CD4-positive, alpha-beta T cell treated with Interleukin-17A for 1 hour (primary cell): ENCODE measurements at places on chromosomes 2 and 18.

DNA sequence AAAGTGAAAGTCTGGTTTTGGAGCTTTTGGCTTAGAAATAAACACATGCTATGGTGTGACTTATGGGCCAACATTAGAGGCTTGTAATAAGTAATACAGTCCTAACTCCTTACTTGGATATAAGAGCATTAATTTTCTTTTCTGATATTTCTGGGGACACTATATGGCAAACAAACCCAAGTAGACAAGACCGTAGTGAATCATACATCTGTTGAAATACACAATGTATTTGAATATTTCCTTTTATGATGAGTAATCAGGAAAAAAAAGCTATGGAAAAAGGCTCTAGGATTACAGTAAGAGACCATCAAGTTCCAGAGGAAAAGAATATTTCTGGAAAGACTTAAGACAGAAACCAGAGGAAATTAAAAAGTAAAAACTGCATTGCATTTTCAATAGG, 146.0 kb upstream of the CYP26B1 start:
- DNase-seq = no peak

DNA sequence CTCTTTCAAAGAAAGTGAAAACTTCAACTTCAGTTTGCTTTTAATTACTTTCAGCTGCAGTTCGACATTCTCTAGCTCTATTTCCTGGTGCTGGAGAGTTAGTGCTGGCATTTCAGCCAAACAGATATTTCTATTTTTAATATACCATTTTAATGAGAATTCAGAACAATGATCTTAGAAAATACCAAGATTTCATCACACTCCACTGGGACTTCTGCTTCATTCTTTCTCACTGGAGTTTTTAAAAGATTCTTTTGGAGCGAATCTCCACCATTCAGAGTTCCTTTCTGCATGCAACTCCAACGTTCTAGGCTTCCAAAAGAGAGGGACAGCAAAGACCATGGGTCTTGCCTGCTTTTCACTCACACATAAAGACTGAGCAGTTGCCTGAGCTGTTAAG, 94.2 kb downstream of the CABLES1 start:
- DNase-seq = no peak

GRCh38 chr2:97911206-97911921, 84.4 kb downstream of the TMEM131 start:
- no peak for DNase-seq

GRCh38 chr2:232422051-232422450, 15.4 kb downstream of the ALPG start:
- no peak for DNase-seq

DNA sequence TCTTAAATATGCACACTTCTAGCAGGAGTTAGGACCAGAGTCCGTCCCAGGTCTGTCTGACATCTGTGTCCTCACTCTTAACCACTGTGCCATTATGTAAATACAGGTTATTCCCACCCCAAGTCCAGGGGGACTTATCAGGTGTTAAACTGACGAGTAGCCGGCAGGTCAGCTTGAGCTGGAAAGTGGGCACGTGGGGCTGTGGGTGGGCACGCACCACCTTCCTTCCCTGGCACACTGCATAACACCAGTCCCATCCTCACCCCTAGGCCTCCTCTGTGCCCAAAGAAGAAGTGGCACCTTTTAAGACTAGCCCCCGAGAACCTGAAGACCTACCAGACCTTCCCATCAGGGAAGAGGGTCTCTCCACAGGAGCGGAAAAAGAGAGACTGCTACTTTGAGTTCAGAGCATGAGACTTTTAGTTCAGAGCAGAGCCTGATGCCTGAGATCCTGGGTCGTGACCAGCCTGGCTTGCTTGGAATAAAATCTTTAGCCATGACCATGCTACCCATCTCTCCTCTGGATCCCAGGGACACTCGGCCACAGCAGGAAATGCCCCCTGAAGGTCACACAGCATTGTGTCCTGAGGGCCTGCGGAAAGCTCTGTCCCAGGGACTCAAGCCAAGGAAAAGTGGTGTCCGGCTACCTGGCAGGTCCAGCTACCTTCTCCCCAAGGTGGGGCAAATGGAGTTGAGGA, 62.0 kb downstream of the CIB4 start:
- DNase-seq = no peak

DNA sequence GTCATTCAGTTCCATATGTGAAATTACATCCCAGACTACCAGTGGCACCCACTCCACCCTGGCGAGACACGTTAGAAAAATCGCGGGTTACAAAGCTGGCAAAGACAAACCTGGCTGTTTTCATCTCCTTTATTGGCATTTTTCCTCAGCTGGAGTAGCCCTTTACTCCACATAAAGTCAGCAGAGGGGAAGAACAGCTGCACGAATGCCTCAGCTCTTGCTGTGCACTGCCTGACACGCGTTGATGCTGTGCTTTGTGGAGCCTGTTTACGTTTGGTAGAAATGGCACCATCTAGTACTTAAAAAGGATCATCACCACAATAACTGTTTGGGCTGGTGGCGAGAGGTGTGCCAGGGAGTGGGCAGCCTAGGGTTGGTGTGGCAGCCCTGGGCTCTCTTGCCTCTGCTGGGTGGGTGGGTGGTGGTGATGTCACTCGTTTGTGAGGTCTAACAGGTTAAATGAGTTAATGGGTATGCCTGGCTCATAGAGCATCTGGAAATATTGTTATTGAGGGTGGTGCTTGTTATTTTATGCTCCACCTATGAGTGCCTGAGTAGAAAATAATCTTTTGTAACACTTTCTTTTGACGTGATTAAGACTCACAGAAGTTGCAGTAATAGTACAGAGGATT, 16.4 kb downstream of the FARP2 start:
- DNase-seq = no peak

DNA sequence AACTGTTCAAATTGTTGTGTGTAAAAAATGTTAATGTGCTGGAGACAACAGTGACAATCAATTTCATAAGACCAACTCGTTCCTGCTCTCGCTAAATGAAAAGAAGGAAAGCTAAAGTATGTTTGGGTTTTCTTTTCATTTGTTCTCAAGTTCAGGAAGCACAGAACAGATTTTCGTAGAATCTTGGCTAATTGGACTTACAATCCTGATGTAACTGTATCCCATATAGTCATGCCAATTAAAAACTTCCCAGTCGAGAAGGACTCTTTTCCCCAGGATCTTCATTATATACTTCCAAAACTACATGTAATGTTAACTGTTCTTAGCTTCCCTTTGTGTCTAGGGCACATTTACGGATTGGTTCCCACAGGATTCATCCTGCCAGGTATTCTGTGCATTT, 135.4 kb upstream of the ITGB6 start:
- no peak for DNase-seq

GRCh38 chr2:166627893-166628292, 133.8 kb upstream of the SCN7A start:
- no peak for DNase-seq

DNA sequence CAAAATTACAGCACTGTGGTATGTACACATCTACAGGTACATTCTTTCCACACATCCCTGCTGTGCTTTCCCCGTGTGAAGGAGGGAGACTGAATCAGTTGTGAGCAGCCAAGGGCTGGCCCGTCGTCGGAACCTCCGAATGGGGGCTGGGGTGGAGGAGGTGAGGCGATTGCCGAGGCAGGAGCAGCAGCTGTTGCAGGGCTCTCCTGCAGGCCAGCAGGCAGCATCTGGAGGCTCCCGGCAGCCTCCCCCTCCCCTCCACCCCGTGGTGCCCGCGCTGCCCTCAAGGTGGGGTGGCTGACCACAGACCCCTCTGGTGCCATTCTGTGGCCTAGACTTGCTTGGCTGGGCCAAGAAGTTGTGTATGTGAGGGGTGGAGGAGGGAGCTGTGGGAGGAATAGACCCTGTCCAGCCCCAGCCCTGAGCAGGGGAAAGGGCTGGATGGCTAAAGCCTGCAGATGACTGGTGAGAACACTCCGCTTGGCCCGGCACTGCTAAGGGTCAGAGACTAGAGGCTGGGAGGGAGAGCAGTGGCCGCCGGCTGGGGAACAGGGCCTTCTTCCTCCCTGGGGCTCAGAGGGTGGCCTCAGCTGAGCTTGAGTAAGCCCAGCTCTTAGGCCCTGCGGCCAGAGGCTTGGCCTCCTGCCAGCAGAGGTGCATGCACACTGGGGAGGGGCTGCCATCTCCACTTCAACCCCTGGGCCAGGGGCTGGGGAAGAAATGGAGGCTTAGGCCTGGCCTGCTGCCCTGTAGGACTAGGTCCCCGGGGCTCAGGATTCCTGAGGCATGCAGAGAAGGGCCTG, 7.6 kb downstream of the STAMBP start:
- DNase-seq = no peak

GRCh38 chr18:21958707-21959450, 210.5 kb upstream of the GATA6 start:
- DNase-seq = no peak

GRCh38 chr2:18154812-18155211, 276.3 kb downstream of the KCNS3 start:
- no peak for DNase-seq

- no peak for DNase-seq
These were observed 159.8 kb downstream of the DDX1 start for GRCh38 chr2:15751477-15751876.

GRCh38 chr2:155332016-155332415, 633.5 kb downstream of the KCNJ3 start:
- DNase-seq = no peak

- DNase-seq = no peak
These were observed 497 bp downstream of the PLA2R1 start for GRCh38 chr2:160061944-160062291.

DNA sequence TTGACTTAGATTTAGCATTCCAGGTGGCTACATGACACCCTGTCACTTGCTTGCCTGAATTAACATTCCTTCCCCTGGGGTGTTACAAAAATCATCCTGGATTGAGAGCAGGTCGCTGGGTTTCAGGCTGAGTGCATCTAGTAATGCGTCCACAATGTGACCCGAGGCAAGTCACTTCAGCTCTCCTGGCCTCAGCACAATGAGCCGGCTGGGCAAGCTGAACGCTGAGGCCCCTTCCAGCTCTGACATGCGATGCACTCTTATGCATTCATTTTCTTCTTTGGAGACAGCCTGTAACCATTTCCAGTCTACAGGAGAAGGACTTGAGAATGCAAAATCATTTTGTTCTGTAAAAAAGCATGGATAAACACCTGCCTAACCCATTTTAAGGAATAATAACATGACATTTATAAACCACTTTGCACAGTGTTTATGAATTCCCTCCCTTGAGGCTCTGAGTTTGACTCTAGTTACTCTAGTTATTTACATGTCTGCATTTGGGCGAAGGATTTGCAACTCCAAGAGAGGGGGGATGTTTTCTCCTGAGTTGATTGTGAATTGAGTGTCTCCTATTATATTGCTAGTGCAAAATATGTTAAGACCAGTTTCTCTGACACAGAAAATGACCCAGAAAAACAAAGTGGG, 63.0 kb upstream of the CPO start:
- no peak for DNase-seq

- no peak for DNase-seq
These were observed 158.8 kb upstream of the CYRIA start for GRCh38 chr2:16824472-16824871.

DNA sequence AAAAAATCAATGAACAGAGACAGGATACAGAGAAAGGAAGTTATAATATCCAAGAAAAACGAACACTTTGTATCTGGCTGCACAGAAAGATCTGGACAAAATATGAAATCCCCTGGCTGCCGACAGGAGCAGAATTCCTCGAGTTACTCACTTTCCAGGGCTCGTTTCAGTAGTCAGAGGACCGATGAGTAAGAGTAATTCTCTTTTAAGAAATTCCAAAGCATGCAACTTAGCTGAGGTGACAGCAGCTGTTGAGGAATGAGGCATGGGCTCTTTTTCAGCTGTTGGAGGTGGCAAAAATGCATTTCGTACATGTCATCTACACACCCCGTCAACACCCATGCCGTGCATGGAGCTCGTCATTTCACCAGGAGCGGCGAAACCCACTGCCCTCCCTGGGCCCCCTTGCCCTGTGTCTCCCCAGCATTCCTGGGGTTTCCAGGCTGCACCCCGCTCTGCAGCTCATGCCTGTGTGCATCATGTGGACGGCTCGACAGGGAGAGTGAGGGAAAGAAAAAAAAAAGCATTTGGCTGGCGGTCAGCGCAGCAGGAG, 210.8 kb upstream of the SMIM21 start:
- DNase-seq = no peak

GRCh38 chr2:113240150-113240914, 38.4 kb downstream of the PAX8 start:
- no peak for DNase-seq

DNA sequence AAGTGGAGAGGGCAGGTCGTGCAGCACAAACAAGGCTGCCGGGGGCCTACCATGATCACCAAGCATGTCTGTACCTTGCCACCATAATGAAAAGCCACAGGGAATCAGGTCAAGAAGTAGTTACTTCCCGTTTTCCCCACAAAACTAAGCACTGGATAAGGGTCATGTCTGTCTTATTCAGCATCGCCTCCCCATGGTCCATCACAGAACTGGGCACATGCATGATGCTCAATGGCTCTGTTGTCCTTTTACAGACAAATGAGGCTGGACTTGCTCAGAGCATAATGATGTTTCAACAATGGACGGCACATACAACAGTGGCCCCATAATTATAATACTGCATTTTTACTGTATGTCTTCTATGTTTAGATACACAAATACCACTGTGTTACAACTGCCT, 27.5 kb downstream of the REEP1 start:
- no peak for DNase-seq

- no peak for DNase-seq
These were observed 216.8 kb upstream of the SLC14A2 start for GRCh38 chr18:45398448-45398847.

- no peak for DNase-seq
These were observed 55.6 kb downstream of the CCDC85A start for GRCh38 chr2:56239437-56239836.

DNA sequence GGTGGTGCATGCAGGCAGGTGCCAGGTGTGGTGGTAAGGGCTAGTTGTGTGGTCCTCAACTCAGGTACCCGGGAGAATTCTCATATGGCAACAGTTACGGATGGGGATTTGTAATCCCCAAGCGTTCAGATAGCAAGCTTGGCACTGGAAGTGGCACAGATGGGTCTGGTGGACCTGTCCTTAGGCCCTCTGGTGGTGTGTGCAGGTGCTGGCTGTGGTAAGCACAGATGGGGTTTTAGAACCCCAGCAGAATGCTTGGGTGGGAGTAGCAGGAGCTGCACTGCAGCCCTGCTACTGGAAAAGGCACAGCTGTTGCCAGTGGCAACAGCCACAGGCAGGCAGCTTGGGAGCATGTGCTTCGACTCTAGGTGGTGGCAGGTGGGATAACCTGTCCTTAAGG, 948.2 kb upstream of the FAM98A start:
- no peak for DNase-seq
